MG63 (cell line): ENCODE measurements at places on chromosomes 13 and 19. TPM values are rescaled to one million over a fixed set of nuclear protein-coding genes. Genes with fewer than 3 reads are reported as not detected.

- DNase-seq = no peak
These were observed 4.0 kb downstream of the PNKP start for GRCh38 chr19:49863254-49863934.

- DNase-seq = no peak
These were observed 31.6 kb downstream of the ACSBG2 start for GRCh38 chr19:6167115-6167514.

DNA sequence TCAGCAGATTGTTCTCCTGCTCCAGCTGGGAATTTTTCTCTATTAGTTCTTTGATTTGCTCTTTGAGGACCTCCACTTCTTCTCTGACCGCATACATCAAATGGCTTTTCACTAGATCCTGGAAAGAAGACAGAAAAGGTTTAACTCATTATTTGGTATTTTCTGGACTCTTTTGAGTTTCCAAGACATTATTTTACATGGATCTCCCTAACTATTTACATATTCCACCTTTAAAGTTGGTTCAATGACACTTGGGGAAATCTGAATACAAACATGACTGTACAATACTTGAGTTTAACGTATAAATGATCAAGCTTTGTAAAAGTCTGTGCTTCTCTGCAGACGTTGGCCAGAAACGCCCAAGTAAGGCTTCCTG is 61.1 kb downstream of the SERP2 start:
- no peak for DNase-seq

DNA sequence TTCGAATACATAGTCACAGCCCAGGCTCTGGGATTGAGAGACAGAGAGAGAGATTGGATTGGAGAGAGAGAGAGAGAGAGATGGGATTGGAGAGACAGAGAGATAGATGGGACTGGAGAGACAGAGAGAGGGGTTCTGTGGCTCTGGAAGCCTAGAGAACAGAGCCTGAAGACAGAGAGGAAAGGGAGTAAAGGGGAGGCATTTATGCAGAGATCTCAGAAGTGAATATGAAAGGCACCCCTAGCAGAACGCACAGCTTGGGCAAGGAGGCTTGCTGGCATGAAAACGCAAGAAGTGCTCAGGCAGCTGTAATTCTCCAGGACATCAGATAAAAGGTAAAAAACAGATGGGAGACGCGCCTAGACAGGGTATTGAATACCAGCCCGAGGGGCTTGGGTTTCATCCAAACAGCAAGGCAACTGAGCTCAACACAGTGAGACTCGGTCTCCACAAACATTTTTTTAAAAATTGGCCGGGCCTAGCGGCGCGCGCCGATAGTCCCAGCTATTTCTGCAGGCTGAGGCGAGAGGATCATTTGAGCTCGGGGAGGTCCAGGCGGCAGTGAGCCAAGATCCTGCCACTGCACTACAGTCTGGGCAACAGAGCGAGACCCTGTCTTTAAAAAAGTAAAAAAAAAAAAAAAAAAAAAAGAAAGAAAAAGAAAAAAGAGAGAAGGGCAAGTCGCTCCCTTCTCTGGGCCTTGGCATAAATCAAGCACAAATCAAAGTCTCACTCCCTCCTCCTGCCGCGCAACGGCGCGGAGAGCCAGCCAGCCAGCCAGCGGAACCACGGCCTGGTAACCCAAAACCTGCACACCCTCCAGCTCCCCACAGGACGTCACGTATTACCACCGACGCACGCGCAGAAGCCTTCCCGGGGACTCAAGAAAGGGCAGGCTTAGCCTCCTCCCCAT is 774 bp upstream of the PPP2R1A start:
- no peak for DNase-seq

DNA sequence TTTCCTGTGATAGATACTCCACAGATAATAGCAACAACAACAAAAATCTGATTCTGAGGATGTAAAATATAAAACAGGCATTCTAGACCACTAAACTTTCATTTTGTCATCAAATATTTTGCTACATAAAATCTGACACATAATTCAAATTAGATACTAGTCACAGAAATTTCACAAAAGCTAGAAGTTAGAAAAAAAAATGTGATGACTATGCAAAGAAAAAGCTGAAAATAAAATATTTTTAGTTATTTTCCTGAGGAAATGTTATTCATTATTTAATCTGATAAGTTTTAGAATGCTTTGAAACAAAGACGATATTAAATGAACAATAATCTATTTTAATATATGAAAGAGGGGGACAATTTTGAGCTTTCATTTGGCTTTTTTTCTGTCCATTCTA is 357.2 kb downstream of the SLITRK6 start:
- DNase-seq = no peak

DNA sequence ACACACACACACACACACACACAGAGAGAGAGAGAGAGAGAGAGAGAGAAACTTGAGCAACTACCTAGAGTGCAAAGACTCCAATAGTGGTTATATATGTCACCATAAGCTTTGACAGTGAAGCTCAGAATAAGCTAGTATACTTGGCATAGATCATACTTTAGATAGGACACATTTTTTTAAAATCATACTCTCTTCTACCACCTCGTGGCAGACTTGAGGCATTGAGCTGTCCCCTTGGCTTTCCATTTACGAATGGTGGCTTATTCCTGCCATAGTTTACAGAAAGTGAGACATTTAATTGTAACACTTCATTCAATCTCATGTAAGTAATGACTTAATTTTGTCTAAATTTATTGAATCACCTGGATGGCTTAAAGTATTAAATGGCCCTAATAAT is 108.2 kb downstream of the EDNRB start:
- DNase-seq = no peak

DNA sequence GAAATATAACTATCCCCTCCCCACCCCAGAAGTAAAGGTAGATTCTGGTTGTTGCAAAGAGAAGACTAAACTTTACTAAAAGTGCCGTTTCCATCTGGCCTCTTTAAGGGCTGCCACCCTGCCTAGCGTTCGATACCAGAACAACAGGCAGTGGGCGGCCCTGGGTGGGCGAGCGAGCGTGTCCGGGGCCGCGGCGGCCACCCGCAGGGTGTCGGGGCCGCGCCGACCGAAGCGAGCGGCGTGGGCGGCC is 2.6 kb downstream of the FGF9 start:
- DNase-seq = no peak

DNA sequence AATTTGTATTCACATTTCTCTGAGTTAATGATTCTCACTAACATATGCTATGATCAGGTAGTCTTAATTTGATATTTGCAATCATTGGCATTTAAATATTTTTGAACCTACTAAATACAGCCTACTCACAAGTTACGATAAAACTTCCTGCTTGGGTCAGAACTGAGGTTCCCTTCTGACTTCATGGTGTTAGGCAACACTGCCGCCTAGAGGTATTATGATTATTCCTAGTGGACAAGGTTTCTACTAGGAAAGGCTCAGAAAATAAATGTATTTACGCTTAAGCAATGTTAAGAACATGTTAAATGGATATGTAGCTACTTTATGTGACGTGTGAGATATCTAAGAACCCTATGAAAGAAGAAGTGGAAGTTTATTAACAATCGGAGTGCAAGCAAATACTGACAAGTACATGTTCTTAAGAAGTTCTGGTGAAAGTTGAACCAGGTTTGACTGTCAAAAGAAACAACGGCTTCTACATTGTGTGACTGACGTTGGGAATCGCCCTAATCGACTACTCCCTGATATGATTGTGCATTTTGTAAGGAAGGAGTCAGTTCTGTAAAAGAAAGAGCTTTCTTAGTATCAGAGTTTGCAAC is 1395.8 kb downstream of the SLITRK5 start:
- no peak for DNase-seq

GRCh38 chr19:18257503-18258470 is 16.5 kb downstream of the IQCN start:
- DNase-seq = no peak

DNA sequence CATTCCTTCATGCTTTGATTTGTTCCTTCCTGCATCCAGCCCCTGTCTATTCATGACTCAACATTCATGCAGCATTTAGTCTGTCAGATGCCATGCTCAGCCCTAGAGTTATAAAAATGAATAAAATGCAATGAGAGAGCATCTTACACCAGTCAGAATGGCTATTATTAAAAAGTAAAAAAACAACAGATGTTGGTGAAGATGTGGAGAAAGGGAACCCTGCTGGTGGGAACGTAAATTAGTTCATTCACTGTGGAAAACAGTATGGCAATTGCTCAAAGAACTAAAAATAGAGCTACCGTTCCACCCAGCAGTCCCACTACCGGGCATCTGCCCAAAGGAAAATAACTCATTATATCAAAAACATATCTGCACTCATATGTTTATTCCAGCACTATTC is 70.0 kb upstream of the GTF3A start:
- no peak for DNase-seq

- peak; percentile 17 for DNase-seq
These were observed 108.4 kb downstream of the ZNF557 start for GRCh38 chr19:7177926-7178325.

DNA sequence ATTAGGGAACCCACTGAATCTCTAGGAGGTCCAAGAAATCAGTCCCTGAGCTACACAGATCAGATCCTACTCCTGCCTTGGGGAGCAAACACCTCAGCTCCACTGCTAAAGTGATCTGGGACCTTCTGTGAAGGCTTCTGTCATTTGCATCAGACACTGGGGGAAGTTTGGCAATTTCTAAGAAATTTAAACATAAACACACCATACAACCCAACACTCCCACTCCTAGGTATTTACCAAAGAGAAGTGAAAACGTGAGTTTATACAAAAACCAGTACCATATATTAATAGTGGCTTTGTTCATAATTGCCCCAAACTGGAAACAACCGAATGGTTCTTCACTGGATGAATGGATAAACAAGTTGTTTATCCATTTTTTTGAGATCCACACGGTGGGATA is 7.3 kb upstream of the TYROBP start:
- no peak for DNase-seq

GRCh38 chr13:114043421-114044053 is 69.7 kb upstream of the C13orf46 start:
- DNase-seq = peak; percentile 94

DNA sequence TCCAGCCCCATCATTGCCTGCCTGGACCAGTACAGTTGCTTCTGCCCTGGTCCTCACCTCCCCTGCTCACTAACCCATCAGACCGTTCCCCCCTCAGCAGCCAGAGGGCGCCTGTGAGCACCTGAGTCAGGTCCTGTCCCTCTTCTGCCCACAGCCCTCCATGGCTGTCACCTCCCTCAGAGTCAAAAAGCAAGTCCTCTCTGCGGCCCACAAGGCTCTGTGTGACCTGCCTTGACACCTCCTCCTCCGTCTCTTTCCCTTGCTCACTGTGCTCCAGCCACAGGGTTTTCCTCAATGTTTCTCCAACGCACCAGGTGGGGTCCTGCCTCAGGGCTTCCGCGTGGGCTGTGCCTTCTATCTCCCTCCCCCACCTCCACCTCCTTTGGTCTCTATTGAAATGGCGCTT is 29.4 kb upstream of the PTPRS start:
- DNase-seq = peak; percentile 38

DNA sequence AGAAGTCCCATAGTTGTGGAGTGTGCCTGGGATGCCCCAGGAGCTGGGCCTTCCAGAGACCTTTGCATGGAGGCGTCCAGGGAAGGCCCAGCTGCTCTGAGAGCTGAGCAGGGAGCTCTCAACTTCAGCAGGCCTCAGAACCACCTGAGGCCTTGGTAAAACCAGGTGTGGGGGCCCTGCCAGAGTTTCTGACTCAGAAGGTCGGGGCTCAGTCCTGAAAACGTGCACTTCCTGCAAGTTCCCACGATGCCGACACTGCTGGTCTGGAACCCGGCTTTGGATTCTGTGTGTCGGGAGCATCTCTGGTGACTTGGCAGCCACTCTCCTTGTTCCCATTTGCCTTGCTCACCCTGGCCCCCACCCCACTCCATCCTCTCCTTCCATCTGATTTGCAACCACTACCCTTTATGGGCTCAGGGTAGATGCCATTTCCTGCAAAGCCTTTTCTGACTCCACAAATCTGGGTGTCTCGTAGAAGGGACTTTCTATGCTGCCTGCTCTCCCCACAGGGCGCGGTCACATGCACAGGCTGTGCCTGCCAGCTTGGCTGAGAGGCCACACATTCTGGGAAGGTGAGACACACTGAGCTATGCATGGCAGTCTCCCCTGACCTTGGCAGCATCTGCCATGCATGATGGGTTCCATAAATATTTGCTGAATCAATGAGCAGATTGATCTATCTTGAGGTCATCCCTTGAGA is 244.7 kb downstream of the COL4A1 start:
- DNase-seq = peak; percentile 77

DNA sequence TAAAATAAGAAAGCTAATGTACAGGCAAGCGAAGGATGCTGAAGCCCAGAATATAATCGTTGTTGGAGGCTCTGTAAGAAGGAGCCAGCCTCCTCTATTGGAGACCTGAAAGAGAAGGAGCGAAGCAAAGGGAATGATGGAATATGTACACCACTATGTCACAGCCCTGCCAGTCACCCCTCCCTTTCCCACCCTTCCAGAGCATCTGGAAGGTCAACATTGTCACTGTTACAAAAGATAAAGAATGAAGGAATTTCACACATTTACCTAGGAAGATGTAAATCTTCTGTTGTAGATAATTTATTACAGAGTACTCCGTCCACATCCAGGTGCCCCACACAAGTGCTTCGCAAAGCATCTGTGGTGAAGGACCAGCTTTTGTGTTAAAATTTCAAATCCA is 39.7 kb upstream of the SACS start:
- no peak for DNase-seq

DNA sequence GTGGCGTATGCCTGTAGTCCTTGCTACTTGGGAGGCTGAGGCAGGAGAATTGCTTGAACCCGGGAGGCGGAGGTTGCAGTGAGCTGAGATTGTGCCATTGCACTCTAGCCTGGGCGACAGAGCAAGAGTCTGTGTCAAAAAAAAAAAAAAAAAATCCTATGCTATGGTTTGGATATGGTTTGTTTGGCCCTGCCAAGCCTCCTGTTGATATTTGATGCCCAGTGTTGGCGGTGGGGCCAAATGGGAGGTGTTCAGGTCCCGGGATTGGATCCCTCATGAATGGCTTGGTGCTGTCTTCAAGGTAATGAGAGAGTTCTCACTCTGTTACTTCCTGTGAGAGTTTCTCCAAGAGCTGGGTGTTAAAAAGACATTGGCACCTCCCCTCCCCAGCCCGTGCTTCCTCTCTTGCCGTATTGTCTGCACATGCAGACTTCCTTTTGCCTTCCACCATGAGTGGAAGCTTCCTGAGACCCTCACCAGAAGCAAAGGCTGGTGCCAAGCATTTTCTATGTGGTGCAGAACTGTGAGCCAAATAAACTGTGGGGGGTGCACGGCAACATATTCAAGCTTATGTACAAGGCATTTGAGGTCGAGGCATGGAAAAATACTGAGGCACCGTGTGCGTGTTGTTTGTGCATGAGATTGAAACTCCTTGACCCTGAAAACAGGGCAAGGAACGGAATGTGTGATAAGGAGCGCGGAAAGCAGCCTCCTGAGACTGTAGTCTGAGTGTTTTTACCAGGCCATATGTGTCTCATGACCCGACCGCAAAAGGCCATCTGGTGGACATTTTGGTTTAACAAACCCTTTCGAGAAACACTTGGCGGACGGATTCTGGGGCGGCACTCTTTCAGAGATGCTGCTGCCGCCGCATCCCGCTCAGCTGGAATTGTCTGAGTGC is 7.3 kb downstream of the SIGLEC9 start:
- peak; percentile 35 for DNase-seq

GRCh38 chr19:35056513-35057063 is 15.1 kb downstream of the HPN start:
- no peak for DNase-seq

Gene BBC3
- total RNA-seq = 14.7 and 38.8 TPM in 2 replicates

Gene NKG7
- not detected in 2 replicates for total RNA-seq

Gene ZNF865
- 0.66 and 0.69 TPM in 2 replicates for total RNA-seq

Gene CFD
- 2.8 TPM in 1 of 2 replicates, not detected in the other for total RNA-seq

Gene ADAMTS10
- total RNA-seq = 4.7 and 17.0 TPM in 2 replicates

Gene ZNF492
- total RNA-seq = not detected in 2 replicates

Gene KLK12
- not detected in 2 replicates for total RNA-seq
